ENCODE measurements at places on chromosomes 12 and 14.

DNA sequence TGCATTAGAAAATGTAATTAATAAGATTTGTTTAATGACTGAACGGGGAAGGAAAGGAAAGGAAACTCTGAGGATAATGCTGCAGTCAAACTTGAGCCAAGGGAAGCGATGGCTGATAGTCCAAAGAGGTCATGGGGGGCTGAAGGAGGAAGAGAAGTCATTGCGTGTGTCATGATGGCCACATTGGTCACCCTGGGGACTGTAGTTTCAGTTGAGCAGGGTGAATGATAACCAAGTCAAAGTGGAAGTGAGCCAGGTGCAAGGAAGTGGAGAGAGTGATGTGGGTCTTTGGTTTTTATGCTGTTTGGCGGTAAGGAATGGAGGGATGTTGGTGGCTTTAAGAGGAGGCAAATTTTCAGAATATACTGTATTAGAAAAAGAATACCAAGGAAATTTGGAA lies 21.6 kb downstream of the C12orf75 start:
- no peak for DNase-seq

GRCh38 chr12:63228853-63229252 lies 77.9 kb upstream of the AVPR1A start:
- no peak for DNase-seq

DNA sequence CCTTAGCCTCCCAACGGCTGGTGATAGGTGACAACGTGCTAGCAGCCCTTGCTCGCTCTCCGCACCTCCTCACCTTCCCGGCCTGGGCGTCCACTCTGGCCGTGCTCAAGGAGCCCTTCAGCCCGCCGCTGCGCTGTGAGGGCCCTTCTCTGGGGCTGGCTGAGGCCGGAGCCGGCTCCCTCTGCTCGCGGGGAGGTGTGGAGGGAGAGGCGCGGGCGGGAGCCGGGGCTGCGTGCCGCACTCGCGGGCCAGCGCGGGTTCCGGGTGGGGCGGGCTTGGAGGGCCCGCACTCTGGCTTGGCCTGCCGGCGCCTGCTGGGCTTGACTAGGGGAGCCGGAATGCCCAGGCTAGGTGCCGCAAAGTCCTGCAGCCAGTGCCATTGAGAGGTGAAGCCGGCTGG lies 131.1 kb downstream of the CCER1 start:
- no peak for DNase-seq

DNA sequence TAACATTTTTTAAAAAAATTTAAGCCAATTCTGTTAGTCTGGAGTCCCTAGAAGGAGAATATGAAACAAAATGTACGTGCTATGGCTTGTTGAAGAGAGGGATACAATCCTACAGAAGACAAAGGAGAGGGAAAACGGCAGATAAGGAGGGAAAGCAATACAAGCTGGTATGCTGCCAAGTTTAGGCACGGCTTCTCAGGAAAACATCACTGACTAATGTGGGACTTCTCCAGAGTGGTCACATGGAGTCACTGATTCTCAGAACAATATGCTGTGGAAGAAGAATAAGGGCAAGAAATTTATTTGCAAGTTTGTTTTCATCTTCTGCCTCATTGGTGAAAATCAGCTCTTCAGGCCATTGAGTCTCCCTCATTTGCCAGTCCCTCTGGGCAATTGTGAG lies 22.9 kb upstream of the NR1H4 start:
- DNase-seq: no peak

DNA sequence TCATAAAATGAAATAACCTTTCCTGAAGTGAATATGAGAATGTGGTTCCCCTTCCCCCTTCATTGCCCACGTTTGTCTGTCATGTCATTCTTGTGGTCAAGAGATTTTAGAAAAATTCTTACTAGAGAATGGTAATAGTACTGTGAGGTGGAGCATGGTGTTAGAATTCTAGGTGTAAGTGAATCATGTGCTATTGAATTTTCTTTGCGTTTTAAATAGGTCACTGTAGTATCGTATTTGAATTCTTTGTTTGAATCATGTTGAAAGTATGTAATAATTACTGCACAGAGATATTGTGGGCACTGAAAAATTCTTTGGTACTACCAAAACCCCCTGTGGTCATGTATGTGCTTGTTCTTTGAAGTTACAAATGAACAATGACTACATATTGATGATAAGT lies 49.9 kb downstream of the FUT8 start:
- DNase-seq: no peak

DNA sequence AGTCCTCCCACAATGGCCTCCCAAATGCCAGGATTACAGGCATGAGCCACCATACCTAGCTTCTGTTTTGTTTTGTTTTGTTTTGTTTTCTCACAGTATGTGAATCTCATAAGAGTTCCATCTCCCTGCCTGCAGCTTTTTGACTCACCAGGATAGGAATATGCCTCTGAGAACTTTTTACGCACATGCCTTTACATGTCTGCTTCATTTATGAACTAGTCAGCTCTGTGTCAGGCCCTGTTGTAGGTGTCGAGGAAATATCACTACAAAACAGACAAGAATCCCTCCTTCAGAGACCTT lies 89.0 kb downstream of the BORCS5 start:
- no peak for DNase-seq

DNA sequence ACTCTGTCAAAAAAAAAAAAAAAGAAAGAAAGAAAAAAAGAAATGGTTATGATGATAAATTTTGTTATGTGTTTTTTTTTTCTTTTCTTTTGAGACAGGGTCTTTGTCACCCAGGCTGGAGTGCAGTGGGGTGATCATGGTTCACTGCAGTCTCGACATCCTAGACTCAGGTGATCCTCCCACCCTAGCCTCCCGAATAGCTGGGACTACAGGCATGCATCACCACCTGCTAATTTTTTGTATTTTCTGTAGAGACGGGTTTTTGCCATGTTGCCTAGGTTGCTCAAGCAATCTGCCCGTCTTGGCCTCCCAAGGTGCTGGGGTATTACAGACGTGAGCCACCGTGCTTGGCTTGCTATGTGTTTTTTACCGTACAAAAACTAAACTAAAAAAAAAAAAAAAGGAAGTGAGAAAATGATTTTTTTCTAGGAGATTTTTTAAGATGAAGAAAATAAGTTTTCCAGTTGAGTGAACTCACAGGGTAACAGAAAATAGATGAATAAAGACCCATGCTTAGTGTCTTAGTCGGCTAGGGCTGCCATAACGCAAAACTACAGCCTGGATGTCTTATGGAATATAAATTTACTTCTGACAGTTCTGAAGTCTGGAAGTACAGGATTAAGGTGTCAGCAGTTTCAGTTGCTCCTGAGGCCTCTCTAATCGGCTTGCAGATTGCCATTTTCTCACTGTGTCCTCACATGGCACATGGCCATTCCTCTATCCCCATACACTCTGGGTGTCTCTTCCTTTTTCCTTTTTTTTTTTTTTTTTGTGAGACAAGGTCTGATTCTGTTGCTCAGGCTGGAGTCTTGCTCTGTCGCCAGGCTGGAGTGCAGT lies 13.2 kb upstream of the APOF start:
- DNase-seq: no peak

GRCh38 chr14:105641075-105641937 lies 114.9 kb downstream of the TMEM121 start:
- no peak for DNase-seq

DNA sequence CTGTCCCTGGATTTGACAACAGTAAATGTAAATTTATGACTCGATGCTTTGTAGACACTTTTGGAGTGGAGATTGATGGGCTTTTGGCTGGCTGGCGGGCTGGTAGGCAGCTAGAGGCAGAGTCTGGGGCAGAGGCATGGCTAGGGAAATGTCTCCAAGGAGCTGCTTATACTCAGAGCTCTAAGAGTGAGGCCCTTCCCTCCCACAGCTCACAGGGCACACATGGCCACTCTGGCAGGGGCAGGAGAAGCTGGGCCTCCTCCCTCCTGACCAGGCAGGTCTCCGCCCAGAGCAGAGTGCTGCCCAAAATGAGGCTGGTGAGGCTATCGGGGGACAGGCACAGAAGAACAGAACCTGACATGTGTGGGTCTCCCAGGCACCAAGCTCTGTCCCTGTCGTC lies 67.5 kb downstream of the GALNT16 start:
- no peak for DNase-seq

DNA sequence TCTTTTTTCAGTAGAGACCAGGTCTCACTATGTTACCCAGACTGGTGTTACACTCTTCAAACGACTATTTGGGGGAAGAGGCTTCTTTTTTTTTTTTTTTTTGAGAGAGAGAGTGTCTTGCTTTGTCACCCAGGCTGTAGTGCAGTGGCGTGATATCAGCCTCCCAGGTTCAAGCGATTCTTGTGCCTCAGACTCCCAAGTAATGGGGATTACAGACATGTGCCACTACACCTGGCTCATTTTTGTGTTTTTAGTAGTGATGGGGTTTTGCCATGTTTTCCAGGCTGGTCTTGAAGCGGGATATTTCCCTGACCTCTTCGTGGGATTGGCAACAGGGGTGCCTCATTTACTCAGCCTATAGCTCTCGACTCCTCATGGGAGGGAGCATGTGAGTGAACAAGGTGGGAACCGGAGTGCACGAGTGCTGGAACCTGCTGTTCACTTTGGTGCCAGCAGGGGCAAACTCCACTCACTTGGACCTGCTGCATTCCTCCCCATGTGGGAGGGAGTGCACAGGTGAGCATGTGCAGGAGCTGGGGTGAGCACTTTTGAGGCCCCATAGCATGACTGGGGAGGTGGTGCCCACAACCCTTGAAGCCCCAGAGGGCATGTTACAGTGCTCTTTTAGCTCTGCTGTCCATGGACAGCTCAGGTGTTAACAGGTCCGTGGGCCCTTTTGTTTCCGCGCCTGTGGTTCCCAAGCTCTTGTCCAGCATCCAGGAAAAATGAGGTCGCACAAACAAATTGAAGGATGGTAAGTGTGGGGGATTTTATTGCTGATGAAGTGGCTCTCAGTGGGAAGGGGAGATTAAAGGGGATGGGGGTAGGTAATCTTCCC lies 79.1 kb upstream of the HECTD1 start:
- DNase-seq: no peak

- no peak for DNase-seq
Observed at GRCh38 chr14:105909046-105909827, 382.9 kb downstream of the TMEM121 start.

All from SK-N-SH (cell line).